Lower leg skin (tissue), 4 donors: ENCODE measurements at places on chromosomes 11 and 22.

- no peak for DNase-seq
These were observed 274.3 kb downstream of the DDX10 start for GRCh38 chr11:108939135-108939534.

GRCh38 chr22:17870407-17870806 lies 96.1 kb upstream of the BID start:
- no peak for DNase-seq

DNA sequence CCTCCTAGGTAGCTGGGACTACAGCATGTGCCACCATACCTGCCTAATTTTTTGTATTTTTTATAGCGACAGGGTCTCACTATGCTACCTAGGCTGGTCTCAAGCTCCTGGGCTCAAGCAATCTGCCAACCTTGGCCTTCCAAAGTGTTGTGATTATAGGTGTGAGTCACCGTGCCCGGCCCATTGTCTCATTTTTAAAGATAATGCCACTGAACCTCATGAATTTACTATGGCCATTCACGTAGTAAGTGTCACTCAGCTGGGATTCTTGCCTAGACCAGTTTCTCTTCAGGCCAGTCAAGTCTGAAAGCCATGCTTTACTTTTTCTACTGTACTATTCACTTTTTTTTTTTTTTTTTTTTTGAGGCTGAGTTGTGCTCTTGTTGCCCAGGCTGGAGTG lies 22.4 kb downstream of the DEPDC5 start:
- DNase-seq = no peak

GRCh38 chr11:94835594-94835927 lies 67.4 kb downstream of the AMOTL1 start:
- DNase-seq = no peak

- DNase-seq = no peak
These were observed 29.7 kb downstream of the MB start for GRCh38 chr22:35587447-35587870.

GRCh38 chr11:118223992-118224391 lies 819 bp downstream of the JAML start:
- DNase-seq = no peak

GRCh38 chr11:12113294-12113693 lies 2.9 kb downstream of the MICAL2 start:
- DNase-seq = no peak

DNA sequence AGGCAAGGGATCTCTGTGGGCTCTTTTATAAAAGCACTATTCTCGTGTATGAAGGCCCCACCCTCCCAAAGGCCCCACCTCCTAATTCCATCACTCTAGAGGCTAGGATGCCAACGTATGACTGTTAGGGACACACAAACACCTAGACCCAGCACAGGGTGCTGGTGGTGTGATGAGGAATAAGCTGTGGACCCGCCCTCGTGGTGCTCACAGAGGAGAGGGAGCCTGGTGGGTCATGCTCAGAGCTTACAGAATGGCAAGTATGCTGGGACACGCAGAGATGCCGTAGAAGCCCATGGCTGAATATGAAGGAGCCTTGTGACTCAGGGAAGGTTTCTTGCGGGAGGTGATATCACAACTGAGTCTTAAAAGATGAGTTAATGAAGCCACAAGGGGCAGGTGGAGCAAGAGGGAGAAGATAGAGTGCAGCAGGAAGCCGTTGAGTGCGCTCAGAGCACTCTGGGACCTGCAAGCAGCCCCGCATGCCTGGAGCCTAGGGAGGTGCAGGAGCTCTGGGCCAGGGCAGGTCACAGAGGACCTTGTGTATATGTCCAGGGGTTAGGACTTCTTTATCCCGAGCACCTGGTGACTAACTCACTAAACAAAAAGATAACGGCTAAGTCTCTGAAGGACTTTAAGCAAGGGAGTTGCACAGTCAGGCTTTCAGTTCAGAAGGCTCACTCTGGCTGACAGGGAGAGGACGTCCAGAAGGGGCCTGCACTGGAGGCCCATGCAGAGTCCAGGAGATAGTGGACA lies 160.9 kb downstream of the TRIM29 start:
- DNase-seq = peak; percentile 66

- DNase-seq = no peak
These were observed 32.1 kb downstream of the ENDOD1 start for GRCh38 chr11:95121698-95122097.

- DNase-seq = no peak
These were observed 72.6 kb upstream of the PARVG start for GRCh38 chr22:44108076-44108475.

- no peak for DNase-seq
These were observed 60.3 kb upstream of the POU2AF2 start for GRCh38 chr11:111185266-111185665.
